ENCODE measurements at places on chromosomes 11 and 22. TPM values are rescaled to one million over a fixed set of nuclear protein-coding genes. Genes with fewer than 3 reads are reported as not detected.

TSSK2 gene
- total RNA-seq: not detected

- no peaks in the 10 kb centered on the region for H3K4me1 ChIP-seq
- no peak overlapping the region for H3K4me3 ChIP-seq
- no peaks in the 10 kb centered on the region for H3K27me3 ChIP-seq
- H3K36me3 ChIP-seq: no peaks in the 10 kb centered on the region
These were observed 29.6 kb upstream of the HSPA8 start for GRCh38 chr11:123091506-123091905.

DNA sequence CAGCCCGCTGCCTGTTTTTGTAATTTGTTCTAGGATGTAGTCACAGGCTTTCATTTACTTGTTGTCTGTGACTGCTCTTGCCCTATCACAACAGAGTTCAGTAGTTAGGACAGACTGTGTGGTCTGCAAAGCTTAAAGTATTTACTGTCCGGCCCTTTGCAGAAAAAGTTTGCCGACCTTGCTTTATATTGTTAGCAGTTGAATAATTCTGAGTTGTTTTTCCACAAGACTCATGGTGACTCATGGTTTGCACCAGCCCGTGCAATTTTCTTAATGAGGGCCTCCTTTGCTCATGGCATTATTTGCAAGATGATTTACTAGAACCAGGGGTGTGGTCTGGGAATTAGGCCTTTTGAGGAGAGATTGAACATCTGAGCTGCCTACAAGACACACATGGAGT, 110.6 kb downstream of the SCN3B start:
- H3K27me3 ChIP-seq: no peaks in the 10 kb centered on the region
- no peaks in the 10 kb centered on the region for H3K36me3 ChIP-seq
- no peaks in the 10 kb centered on the region for H3K4me1 ChIP-seq
- no peak for DNase-seq

DNA sequence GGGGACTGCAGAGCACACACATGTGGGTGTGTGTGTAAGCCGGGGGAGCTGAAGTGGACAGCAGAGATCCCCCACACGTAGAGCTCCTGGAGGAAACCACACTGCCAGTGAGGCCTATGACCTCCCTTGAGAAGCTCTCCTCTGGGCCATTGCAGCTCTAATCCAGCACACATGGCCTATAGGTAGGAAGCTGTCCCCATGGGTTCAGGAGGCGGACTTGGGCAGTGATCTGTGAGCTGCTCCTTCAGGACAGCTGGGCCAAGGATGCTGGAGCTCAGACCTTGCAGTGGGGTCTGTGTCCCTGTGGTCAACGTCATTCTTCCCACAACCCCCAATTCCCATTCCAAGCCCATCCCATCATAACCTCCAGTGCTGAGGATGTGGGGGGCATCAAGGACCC, 29.8 kb downstream of the IGLL5 start:
- H3K36me3 ChIP-seq: no peaks in the 10 kb centered on the region
- H3K4me3 ChIP-seq: no peak overlapping the region
- H3K27ac ChIP-seq: no peak overlapping the region
- H3K27me3 ChIP-seq: no peaks in the 10 kb centered on the region

DNA sequence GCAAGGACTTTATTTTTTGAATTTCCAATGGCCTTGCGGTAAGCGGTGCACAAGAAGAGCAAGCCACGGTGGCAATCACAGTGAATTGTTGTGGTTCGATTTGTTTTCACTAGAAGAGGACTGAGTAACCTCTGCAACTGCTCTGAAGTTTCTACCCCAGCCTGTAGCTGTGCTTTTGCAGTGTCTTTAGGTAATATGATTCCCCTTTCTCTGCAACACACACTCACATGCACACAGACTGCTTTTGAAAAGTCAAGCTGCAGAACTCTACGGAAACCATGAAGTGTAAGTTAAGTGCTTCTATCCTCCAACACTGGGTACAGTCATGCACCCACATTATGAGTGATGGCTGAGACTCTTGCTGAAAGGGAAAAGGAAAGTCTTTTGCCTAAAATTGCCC, 38.4 kb downstream of the CD44 start:
- no peaks in the 10 kb centered on the region for H3K27me3 ChIP-seq
- peak overlapping the region; percentile 36 for H3K27ac ChIP-seq
- H3K4me3 ChIP-seq: no peak overlapping the region
- peaks cover 46% of the 10 kb centered on the region for H3K36me3 ChIP-seq

DNA sequence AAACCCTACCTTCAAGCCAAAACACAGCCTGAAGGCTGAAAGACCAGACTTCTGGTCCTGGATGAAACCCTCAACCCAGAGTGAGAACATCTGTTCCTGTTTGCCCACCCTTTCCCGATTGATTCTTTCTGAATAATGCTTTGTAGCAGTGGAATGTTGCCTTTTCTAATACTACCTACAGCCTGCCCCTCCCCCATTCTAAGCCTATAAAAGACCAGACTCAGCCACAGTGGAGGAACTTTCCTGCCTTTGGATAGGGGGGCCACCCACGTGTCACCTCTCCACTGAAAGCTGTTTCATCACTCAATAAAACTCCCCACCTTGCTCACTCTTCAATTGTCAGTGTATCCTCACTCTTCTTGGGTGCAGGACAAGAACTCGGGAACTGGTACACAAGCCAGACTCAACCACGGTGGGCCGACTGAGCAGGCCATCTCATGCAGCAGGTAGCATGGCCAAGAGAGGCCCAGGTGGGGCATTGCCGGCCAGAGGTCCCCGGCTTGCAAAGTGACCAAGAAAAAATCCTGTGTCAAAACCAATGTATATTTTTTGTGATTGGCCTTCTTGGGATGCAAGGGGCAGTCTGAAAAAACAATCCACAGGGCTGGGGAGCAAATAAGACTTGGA, 6.6 kb upstream of the APOL6 start:
- H3K4me1 ChIP-seq: peaks cover 19% of the 10 kb centered on the region
- no peak for DNase-seq
- H3K36me3 ChIP-seq: no peaks in the 10 kb centered on the region
- no peak overlapping the region for H3K4me3 ChIP-seq
- H3K27ac ChIP-seq: no peak overlapping the region
- H3K27me3 ChIP-seq: no peaks in the 10 kb centered on the region

DNA sequence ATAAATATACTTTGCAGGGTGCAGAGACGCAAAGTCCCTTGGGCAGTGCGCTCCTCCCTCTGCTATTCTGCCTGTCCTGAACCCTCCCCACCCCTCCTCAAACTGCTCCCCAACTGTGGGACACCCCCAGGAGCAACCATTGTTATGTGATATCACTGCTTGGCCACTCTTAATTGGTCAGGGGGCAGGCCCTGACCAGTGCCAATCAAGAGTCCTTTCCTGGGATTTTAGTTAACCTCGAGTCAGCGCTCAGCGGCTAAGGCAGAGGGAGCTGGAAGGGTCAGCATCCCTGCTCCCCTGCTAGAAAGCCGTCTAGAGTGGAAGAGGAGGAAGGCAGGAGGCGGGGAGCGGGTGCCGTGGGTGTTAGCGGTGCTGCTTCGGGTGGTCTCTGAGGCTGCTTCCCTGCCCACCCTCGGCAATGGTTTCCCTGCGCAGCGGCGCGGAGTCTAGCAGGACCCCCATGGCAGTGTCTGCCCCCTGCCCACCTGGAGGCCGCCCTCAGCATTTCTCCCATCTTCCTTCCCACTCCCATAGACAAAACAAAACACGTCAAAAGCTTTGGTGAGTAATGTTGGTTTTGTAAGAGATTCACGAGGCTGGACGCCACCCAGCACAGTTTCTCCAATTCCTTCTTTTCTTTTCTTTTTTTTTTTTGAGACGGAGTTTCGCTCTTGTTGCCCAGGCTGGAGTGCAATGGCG, 38.4 kb upstream of the A4GALT start:
- H3K4me1 ChIP-seq: no peaks in the 10 kb centered on the region
- DNase-seq: no peak
- no peak overlapping the region for H3K27ac ChIP-seq
- no peaks in the 10 kb centered on the region for H3K27me3 ChIP-seq
- no peak overlapping the region for H3K4me3 ChIP-seq

DNA sequence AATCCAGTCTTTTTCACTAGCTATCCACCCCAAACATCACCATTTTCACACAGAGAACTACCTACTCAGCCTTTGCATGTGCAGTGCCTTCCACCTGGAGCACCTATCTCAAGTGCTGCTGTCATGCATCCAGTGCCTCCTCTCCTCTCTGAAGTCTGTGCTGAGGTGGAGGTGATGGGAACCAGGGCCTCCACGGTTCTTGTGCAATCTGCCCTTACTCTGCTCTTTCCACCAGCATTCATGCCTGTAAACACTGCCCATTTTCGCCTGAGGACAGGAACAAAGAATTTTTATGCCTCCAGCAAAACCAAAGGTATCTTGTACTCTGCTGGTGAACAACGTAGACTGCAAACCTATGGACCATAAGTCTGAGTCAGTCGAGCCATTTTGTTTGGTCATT, 27.0 kb downstream of the PITPNB start:
- H3K36me3 ChIP-seq: peaks cover 85% of the 10 kb centered on the region
- DNase-seq: no peak
- H3K4me1 ChIP-seq: peaks cover 12% of the 10 kb centered on the region

DNA sequence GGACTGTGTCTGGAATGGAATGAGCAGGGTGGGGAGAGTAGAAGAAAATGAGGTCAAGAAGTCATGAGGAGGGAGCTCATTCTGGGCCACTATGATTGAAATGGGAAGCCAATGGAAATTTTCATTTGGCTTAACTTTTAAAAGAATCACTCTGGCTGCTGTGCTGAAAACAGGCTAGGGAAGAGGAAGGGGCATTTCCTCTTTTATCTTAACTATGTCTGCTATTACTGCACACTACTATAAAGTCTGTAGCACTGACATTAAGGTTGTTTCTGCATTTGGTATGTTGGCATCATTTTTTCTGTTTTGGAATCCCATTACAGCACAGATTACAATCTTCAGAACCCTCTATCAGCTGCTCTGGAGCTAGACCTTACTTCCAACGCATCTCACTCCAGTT, 8.2 kb downstream of the PATL1 start:
- H3K27me3 ChIP-seq: no peaks in the 10 kb centered on the region
- DNase-seq: no peak
- H3K4me3 ChIP-seq: no peak overlapping the region
- H3K27ac ChIP-seq: no peak overlapping the region

- H3K27me3 ChIP-seq: no peaks in the 10 kb centered on the region
- peak overlapping the region; percentile 69 for H3K4me3 ChIP-seq
- H3K27ac ChIP-seq: peak overlapping the region; percentile 99
- DNase-seq: peak; percentile 93
- H3K36me3 ChIP-seq: peaks cover under 1% of the 10 kb centered on the region
These were observed 1.1 kb downstream of the CDC42EP1 start for GRCh38 chr22:37561212-37562048.

DNA sequence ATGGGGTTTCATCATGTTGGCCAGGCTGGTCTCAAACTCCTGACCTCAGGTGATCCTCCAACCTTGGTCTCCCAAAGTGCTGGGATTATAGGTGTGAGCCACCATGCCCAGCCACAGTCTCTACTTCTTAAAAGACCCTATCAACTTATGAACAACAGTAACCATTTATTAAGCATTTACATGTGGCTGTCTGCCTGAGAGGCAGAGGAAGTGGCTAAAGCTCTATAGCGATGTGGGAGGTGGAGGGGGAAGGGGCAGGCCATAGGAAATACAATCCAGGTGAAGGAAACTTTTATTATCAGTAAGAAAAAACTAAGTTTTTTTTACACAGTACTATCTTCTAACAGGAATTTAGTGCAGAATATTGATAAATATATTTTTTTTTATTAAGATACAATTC, 87.8 kb upstream of the PHOX2A start:
- H3K27me3 ChIP-seq: no peaks in the 10 kb centered on the region
- no peak overlapping the region for H3K4me3 ChIP-seq
- peaks cover 4% of the 10 kb centered on the region for H3K36me3 ChIP-seq
- H3K27ac ChIP-seq: no peak overlapping the region
- no peaks in the 10 kb centered on the region for H3K4me1 ChIP-seq

Data from upper lobe of left lung (tissue), 6 donors.